A673 (cell line): ENCODE measurements at places on chromosomes 13 and 19. TPM values are rescaled to one million over a fixed set of nuclear protein-coding genes. Genes with fewer than 3 reads are reported as not detected.

TNFSF11 gene
- not detected in 2 replicates for total RNA-seq

DNA sequence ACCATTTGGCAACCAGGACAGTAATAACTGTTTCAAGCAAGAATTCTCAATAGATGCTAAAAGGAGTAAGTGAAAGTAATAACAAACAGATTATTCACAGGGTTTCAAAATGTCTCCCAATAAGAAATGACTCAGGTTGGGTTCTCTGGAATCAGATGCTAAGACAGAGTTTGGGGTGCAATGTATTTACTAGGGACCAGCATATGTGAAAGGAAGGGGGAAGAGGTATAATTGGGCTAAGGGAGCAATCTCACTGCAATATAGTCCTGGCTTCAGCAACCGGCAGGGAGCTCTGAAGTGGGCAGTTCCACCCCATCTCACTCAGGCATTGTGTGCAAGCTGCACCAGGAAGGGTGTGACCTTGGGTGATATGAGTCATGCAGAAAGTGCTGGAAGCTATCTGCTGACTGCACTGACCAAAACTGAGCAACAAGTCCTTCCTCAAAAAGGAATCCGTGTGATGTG, 23.4 kb downstream of the ZDHHC20 start:
- no peak for DNase-seq

ATP12A gene
- 0.39 and 0.47 TPM in 2 replicates for total RNA-seq

DNA sequence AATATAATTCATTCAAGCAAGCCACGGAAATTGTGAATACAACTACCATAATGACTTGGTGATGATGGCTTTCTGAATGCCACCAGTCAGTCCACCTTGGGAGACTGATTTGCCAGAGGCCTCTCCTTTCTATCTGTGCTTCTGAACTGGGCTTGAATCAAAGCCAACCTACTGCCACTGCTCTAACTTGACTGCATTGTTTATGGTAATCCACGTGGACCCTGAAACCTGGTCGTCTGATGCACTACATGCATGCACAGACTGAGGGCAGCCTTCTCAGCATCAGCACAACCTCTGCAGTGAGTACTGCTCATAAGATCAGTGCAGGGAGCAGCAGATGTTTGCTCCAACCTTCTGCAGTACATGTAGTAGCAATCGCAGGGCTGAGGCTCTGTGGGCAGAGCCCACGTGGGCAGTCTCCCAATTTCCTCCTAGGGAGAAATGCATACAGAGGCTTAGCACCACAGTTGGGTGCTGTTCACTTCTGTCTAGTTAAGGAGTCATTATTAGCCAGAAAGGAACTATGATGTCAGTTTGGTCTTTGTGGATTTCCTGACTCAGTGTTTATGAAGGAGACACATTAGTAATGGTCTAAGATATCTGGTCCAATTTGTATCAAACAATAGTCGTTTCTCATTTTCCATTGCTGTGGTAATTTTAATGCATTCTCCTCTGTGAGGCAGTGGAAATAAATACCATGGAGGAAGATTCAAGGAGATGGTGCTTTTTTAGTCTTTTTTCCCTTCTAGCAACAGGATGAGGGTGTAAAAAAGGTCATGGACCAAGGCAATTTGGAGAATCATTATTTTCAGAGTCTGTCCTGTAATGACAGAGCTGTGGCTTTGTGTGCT, 82.5 kb downstream of the AKAP11 start:
- DNase-seq: peak; percentile 90

DNA sequence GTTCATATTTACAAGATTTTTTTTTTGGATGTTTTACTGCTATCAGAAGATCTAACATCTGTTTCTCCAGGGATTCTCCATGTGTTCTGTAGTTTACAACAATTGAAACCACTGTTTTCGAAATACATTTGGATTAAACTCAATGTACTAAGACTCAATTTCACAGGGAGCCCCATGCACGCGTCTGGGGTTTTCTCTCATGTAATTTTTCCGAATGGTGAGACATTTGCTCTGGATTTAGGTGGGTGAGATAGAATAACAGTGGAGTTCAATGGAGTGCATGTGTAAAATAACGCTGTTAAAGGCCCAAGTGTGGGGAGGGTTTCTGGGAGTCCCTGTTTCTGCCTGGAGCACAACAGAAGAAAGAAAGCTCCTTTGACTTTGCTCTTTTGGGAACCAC, 330.3 kb downstream of the TSHZ3 start:
- DNase-seq: no peak

- no peak for DNase-seq
These were observed 16.6 kb upstream of the USP12 start for GRCh38 chr13:27188239-27188638.

B3GNT3 gene
- total RNA-seq: not detected in 2 replicates

C19orf67 gene
- total RNA-seq: not detected in 2 replicates

GRCh38 chr13:112181336-112182067, 114.6 kb downstream of the SOX1 start:
- no peak for DNase-seq

CD209 gene
- not detected in 2 replicates for total RNA-seq
